ENCODE measurements at places on chromosomes 5 and 9. TPM values are rescaled to one million over a fixed set of nuclear protein-coding genes. Genes with fewer than 3 reads are reported as not detected.

Gene PCDHGB2
- total RNA-seq, result 0.13 TPM

Gene BHMT2
- total RNA-seq, result not detected

Gene LIX1
- total RNA-seq, result not detected

Gene ANKS6
- total RNA-seq, result 5.8 TPM

Gene FGD3
- 107 TPM for total RNA-seq

Gene TMC1
- total RNA-seq, result not detected

Gene GDA
- total RNA-seq, result not detected

Gene NRARP
- 1.4 TPM for total RNA-seq

Gene INSL6
- not detected for total RNA-seq

Gene FGFR4
- 1.9 TPM for total RNA-seq

Gene HMCN2
- total RNA-seq, result not detected

Gene NR5A1
- total RNA-seq, result not detected

Gene MBLAC2
- total RNA-seq, result 5.1 TPM

- peaks cover 14% of the 10 kb centered on the region for H3K4me1 ChIP-seq
- no peak overlapping the region for H3K27ac ChIP-seq
- H3K4me3 ChIP-seq, result no peak overlapping the region
- H3K36me3 ChIP-seq, result no peaks in the 10 kb centered on the region
- no peak for DNase-seq
- H3K27me3 ChIP-seq, result no peaks in the 10 kb centered on the region
Measured at GRCh38 chr9:114419796-114420195, 32.0 kb upstream of the AKNA start.

DNA sequence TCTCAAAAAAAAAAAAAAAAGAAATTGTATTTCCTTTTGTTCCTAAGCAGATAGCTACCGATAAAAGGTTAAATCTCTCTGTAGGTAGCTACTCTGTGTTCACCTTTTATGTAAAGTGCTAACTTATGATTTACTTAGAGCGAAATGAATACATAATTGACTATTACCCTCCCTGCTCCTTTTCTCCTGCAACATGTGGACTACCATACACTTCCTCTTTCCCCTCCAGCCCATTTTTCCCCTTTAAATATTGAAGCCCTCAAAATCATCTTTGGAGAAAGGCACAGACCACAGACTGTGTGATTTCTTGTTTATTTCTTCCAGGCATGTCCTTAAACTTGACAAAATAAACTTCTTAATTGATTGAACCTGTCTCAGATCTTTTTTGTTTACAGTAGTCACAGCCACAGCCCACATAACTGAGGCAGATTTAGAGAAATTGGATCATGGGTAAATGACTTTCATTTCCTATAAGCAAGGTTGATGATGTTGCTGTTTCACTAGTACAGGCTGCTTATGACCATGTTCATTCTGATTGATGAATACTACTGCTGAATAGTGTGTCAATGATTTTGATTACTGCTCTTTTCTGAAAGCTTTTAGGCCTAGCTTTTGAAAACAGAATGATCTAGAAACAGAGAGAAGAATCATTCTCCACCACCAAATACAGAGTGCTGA is 59.2 kb downstream of the PHAX start:
- no peak overlapping the region for H3K4me3 ChIP-seq
- H3K36me3 ChIP-seq, result no peaks in the 10 kb centered on the region
- no peak for DNase-seq
- H3K27ac ChIP-seq, result no peak overlapping the region
- peaks cover 6% of the 10 kb centered on the region for H3K4me1 ChIP-seq
- peaks cover 5% of the 10 kb centered on the region for H3K27me3 ChIP-seq

DNA sequence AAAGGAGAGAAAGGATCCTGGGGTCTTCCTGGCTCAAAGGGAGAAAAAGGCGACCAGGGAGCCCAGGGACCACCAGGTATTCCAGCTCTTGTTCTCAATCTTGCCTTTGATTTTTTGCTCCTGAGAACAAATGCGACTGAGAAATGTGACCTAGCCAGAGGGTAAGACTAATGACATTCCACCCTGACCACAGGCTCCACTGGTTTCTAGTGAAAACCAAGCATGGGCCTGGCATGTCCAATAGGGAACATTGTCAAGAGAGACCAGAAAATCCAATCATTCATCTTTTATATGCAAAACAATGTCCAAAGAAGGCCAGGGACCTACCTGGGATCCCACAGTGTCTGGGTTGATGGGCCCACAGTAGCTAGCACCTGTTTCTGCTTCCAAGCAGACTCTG is 50.3 kb upstream of the TGFBR1 start:
- H3K4me3 ChIP-seq, result no peak overlapping the region
- H3K4me1 ChIP-seq, result peaks cover 85% of the 10 kb centered on the region
- DNase-seq, result no peak
- H3K27me3 ChIP-seq, result no peaks in the 10 kb centered on the region
- H3K36me3 ChIP-seq, result peaks cover 27% of the 10 kb centered on the region
- no peak overlapping the region for H3K27ac ChIP-seq

GRCh38 chr9:38687992-38688391 is 31.9 kb downstream of the FAM240B start:
- H3K27me3 ChIP-seq, result peaks cover 5% of the 10 kb centered on the region
- no peaks in the 10 kb centered on the region for H3K36me3 ChIP-seq
- DNase-seq, result no peak

DNA sequence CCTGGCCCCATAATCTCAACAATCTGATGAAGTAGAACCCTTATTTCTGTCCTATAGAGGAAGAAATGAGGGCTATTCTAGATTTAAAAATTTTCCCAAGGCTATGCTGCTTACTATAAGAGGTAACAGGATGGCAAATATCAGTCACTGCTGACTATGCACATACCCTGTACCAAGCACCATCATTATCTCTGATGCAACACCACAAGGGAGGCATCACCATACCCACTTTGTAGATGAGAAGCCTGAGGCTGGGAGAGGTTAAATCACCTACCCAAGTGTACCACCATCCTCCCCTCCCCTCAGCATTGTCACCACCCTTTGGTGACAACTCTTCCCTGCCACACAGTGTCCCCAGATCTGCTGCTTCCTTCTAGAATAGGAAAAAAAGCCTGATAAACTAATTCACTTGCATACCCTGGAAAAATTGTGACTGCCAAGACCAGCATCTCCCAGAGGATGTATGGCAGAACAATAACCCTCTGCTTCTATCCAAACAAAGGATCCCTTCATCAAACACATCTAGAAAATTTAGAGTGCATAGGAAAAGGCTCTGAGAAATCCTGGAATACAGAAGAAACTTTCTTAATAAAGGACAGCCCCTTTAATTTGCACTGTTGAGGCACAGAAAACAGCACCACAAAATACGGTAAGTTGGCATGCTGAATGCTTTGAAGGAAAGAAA is 48.3 kb downstream of the PRRC1 start:
- no peaks in the 10 kb centered on the region for H3K36me3 ChIP-seq
- H3K4me1 ChIP-seq, result peaks cover 10% of the 10 kb centered on the region
- DNase-seq, result no peak
- peaks cover 20% of the 10 kb centered on the region for H3K27me3 ChIP-seq

DNA sequence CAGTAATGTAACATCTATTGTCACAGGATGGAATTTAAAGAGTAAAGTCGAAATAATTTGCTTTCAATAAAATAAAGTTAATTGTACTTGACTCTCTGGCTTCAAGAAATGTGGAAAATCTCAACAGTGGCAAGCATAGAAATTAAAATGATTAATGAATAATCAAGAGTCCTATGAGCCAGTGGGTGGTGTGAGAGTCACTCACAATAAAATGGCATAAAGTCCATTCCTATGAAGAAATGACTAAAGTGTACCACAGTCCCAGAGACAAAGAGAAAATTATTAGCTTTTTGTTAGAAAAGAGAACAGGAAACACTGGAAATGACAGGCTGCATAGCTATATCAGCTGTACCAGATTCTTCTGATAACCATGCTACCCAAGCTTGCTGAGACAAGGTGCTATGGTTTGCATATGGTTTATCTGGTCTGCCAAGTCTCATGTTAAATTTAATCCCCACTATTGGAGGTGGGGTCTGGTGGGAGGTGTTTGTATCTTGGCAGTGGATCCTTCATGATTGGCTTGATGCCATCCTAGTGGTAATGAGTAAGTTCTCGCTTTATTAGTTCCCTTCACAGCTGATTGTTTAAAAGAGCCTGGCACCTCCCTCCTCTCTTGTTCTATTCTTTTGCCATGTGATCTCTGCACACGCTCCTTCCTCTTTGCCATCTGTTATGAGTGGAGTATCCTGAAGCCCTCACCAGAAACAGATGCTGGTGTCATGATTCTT is 647.7 kb upstream of the ITGA1 start:
- H3K4me1 ChIP-seq, result no peaks in the 10 kb centered on the region
- no peak overlapping the region for H3K4me3 ChIP-seq
- H3K36me3 ChIP-seq, result no peaks in the 10 kb centered on the region
- no peaks in the 10 kb centered on the region for H3K27me3 ChIP-seq
- H3K27ac ChIP-seq, result no peak overlapping the region

- H3K36me3 ChIP-seq, result no peaks in the 10 kb centered on the region
- no peaks in the 10 kb centered on the region for H3K27me3 ChIP-seq
- no peak overlapping the region for H3K27ac ChIP-seq
- peaks cover 5% of the 10 kb centered on the region for H3K4me1 ChIP-seq
Measured at GRCh38 chr9:5574097-5574496, 54.8 kb upstream of the RIC1 start.

- H3K4me1 ChIP-seq, result peaks cover 1% of the 10 kb centered on the region
- no peaks in the 10 kb centered on the region for H3K36me3 ChIP-seq
- no peak for DNase-seq
Measured at GRCh38 chr9:107112707-107113243, 170.3 kb upstream of the RAD23B start.

GRCh38 chr5:126516133-126516532 is 78.9 kb downstream of the ALDH7A1 start:
- H3K36me3 ChIP-seq, result no peaks in the 10 kb centered on the region
- no peak overlapping the region for H3K27ac ChIP-seq
- no peak for DNase-seq
- H3K4me3 ChIP-seq, result no peak overlapping the region
- no peaks in the 10 kb centered on the region for H3K4me1 ChIP-seq
- peaks cover 2% of the 10 kb centered on the region for H3K27me3 ChIP-seq

GRCh38 chr9:136808806-136809158 is 1.0 kb downstream of the RABL6 start:
- H3K27me3 ChIP-seq, result no peaks in the 10 kb centered on the region
- peaks cover 28% of the 10 kb centered on the region for H3K36me3 ChIP-seq
- peak overlapping the region; percentile 15 for H3K27ac ChIP-seq
- H3K4me1 ChIP-seq, result peaks cover 49% of the 10 kb centered on the region
- peak overlapping the region; percentile 72 for H3K4me3 ChIP-seq

DNA sequence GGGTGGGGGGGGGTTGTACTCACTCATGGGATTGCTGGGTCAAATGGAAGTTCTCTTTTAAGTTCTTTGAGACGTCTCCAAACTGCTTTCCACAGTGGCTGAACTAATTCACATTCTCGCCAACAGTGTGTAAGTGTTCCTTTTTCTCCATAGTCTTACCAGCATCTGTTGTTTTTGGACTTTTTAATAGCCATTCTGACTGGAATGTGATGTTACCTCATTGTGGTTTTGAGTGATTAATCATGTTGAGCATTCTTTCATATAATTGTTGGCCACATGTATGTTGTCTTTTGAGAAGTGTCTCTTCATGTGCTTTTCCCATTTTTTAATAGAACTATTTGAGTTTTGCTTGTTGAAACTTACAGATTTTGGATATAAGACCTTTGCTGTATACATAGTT is 94.9 kb upstream of the PLPPR1 start:
- no peaks in the 10 kb centered on the region for H3K4me1 ChIP-seq
- no peaks in the 10 kb centered on the region for H3K27me3 ChIP-seq
- no peak overlapping the region for H3K27ac ChIP-seq

- H3K4me1 ChIP-seq, result peaks cover 27% of the 10 kb centered on the region
- H3K27me3 ChIP-seq, result peaks cover 65% of the 10 kb centered on the region
- H3K36me3 ChIP-seq, result no peaks in the 10 kb centered on the region
- no peak for DNase-seq
Measured at GRCh38 chr5:54883374-54884194, 101.8 kb downstream of the ESM1 start.

- H3K27me3 ChIP-seq, result peaks cover 3% of the 10 kb centered on the region
- H3K4me1 ChIP-seq, result peaks cover 46% of the 10 kb centered on the region
- H3K27ac ChIP-seq, result no peak overlapping the region
- H3K36me3 ChIP-seq, result peaks cover 48% of the 10 kb centered on the region
- DNase-seq, result no peak
- H3K4me3 ChIP-seq, result no peak overlapping the region
Measured at GRCh38 chr5:1317921-1318565, 23.2 kb upstream of the TERT start.

- H3K27ac ChIP-seq, result no peak overlapping the region
- H3K4me3 ChIP-seq, result no peak overlapping the region
- no peak for DNase-seq
- no peaks in the 10 kb centered on the region for H3K36me3 ChIP-seq
- no peaks in the 10 kb centered on the region for H3K4me1 ChIP-seq
Measured at GRCh38 chr5:72518001-72518683, 10.9 kb upstream of the ZNF366 start.

- no peak for DNase-seq
- H3K27ac ChIP-seq, result no peak overlapping the region
- no peaks in the 10 kb centered on the region for H3K36me3 ChIP-seq
- no peaks in the 10 kb centered on the region for H3K4me1 ChIP-seq
- H3K4me3 ChIP-seq, result no peak overlapping the region
Measured at GRCh38 chr5:145056800-145057199, 778.3 kb downstream of the PRELID2 start.

DNA sequence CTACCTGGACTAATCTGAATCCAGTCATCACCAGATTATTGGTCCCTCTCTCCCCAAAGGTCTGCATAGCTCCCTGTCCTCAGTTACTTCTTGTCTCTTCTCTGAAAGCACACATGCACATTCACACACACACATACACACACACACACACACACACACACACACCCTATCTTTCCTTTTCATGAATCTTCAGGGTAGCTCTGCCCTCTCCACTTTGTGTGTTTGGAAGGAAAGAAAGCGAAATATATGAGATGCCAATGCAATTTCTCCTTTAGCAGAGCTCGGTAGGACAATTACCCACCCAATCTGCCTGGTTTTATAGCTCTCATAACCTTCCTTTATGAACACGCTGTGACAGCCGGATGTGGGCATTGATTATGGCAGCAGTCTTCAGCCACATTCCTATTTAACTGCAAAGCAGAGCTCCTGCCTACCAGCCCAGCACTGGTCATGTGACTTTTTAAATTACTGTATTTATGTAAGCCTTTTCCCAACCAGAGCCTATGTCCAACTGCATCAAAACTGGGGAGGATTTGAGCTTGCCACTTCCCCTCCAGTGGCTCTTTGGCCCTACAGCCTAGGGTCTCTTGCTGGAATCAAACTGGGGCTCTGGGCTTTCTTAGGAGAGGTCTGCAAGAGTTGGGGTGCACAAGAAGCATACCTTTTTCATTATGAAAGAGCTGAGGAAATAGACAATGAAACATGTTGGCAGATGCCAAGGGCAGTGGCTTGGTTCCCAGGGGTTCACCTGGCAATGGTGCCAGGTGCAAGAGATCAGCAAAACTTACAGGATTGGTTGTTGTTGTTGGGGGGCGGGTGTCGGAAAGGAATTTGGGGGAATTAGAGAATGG is 20.8 kb upstream of the MATR3 start:
- H3K4me1 ChIP-seq, result peaks cover 55% of the 10 kb centered on the region
- H3K4me3 ChIP-seq, result peak overlapping the region; percentile 90
- peak; percentile 68 for DNase-seq
- peaks cover 23% of the 10 kb centered on the region for H3K36me3 ChIP-seq
- peak overlapping the region; percentile 83 for H3K27ac ChIP-seq
- H3K27me3 ChIP-seq, result peaks cover 4% of the 10 kb centered on the region
